ENCODE measurements at places on chromosomes 6 and 20.

DNA sequence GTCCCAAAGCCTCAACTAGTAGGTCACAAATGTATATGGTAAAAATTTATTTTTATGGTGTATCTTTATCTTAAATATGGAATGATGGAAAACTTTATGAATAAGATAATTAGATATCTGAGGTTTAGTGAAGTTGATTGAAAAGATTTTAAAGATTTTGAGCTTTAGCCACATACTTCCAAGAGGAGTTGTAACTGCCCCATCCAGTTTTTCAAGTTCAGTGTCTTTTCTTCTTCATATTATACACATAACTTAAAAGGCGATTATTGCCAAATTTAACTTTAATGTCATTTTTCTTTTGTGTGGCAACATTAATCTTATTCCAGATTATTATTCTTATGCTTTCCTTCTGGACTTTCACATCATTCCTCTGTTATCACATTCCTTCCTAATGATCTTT, 266.4 kb downstream of the TINAG start:
- no peak for DNase-seq

- no peak for DNase-seq
Observed at GRCh38 chr6:44533421-44533820, 145.9 kb downstream of the CDC5L start.

GRCh38 chr20:55090286-55090685, 614.9 kb downstream of the DOK5 start:
- no peak for DNase-seq

GRCh38 chr6:12952318-12952717, 235.8 kb downstream of the PHACTR1 start:
- DNase-seq = no peak

DNA sequence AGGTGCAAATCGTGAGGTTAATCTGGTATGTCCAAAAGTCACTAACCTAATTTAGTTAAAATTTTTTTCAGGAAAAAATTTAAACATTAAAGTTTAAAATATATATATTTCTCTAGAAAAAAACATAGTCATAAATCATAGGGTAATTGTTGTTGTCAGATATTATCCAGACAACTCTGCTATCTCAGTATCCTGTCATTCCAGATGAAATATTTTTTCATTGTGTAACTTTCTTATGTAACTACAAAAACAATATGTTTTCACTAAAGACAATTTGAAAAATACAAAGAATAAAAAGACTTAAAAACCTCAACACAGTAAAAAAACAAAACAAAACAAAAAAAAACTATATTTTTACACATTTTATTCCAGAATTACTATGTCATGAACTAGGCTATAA, 57.6 kb downstream of the TENT5A start:
- DNase-seq = no peak

GRCh38 chr20:46073443-46073842, 16.3 kb downstream of the NCOA5 start:
- no peak for DNase-seq

GRCh38 chr6:149440735-149441671, 40.9 kb downstream of the SUMO4 start:
- DNase-seq = no peak

GRCh38 chr20:45067558-45067957, 33.4 kb downstream of the KCNS1 start:
- DNase-seq = peak; percentile 14

DNA sequence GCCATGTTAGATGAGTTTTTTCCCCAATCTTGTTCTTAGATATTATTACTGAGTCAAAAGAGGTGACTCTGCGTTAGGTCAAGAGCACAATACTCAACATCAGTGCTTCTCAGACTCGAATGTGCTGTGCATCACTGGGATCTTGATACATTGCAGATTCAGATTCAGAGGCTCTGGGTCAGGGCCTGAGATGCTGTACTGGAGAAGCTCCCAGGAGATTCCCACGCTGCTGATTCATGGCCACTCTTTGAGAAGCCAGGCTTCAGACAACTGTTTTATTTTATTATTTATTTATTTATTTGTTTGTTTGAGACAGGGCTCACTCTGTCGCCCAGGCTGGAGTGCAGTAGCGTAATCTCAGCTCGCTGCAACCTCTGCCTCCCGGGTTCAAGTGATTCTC, 41.4 kb upstream of the ARID1B start:
- no peak for DNase-seq

DNA sequence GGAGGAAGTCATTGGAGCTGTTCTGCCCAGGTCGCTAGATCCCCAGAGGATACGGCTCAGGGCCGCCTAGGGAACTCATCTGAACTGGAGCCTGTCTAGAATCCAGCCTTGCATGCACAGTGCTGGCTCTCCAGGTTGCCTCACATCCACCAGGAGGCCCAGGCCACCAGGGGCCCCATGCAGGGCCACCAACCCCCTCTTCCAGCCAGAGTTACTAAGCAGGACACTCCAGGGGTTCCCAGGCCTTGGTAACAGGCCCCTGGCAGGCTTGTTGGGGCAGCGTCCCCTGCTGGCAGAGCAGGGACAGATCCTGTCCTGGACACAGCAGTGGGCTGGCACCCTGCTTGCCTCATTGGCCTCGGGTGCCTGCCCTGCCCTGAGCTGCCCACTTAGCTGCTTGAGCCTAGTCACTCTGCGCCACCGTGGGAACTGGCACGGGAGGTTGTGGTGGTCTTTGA, 35.3 kb downstream of the EFCAB8 start:
- peak; percentile 56 for DNase-seq

DNA sequence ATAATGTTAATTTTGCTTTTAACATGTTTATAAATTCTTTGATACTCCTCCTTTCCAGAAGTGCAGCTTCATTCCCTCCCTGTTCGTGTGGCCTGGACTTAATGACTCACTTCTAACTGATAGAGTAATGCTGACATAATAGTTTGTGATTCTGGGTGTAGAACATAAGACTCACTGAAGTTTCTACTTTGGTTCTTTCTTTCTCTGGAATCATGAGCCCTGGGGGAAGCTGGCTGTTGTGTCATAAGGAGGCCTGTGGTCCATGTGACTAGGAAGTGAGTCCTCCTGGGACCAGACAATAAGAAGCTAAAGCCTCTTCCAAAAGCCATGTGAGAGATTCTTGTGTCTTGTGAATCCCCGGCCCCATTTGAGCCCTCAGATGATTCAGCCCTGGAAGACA, 30.5 kb upstream of the HLA-G start:
- DNase-seq = no peak

DNA sequence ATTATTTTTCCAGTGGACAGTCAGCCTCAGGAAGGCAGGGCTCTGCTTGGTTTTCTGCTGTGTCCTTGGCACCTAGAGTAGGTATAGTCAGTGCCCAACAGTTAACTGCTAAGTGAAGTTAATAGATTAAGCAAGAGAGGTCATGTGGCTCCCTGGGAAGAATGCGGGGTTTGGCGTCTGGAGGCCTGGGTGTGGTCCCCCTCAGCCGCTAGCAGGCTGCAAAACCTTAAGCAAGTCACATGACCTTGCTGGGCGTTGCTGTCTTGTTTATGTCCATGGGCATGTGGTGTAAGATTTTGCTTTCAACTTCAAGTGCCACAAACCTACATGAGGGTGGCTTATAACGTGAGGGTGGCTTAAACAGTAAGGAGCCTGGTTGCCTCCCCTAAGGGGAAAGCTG, 75.5 kb upstream of the SCP2D1 start:
- no peak for DNase-seq

GRCh38 chr6:75551367-75551952, 50.2 kb upstream of the SENP6 start:
- DNase-seq = no peak

- no peak for DNase-seq
Observed at GRCh38 chr20:42576167-42576566, 613.5 kb downstream of the PTPRT start.

DNA sequence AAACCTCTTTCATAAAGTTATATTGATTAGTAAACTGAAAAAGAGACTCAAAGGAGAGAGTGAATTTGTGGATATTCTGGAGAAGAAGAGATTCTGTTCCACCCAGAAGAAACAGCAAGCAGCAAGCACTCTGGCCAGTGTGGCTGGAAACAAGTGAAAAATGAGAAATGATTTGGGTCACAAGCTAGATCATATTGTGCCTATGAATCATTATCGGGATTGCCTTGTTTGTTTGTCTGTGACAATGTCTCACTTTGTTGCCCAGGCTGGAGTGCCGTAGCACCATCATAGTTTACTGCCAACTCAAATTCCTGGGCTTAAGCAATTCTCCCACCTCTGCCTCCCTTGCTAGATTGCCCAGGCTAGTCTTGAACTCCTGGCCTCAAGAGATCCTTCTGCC, 106.5 kb upstream of the LOC128125822 start:
- DNase-seq = no peak

DNA sequence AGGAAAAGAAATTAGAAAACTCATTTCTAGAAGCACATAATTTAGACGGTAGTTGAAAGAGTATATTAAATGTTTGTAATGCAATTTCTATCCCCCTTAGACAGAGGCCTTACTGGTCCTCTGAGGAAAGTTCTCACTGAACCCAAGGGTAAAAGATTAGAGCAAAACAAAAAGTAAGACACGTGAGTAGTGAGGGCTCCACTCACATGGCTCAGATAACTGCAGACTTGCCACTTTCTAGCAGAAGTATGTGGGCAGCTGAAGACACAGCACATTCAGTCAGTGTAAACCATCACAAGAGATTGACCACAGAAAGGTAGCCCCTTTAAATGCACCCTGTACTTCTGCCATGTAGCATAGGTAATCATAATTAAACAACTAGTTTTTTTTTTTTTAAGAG, 193.8 kb downstream of the BTBD9 start:
- DNase-seq = no peak

- peak; percentile 19 for DNase-seq
Observed at GRCh38 chr6:82396964-82397751, 33.5 kb downstream of the TPBG start.

DNA sequence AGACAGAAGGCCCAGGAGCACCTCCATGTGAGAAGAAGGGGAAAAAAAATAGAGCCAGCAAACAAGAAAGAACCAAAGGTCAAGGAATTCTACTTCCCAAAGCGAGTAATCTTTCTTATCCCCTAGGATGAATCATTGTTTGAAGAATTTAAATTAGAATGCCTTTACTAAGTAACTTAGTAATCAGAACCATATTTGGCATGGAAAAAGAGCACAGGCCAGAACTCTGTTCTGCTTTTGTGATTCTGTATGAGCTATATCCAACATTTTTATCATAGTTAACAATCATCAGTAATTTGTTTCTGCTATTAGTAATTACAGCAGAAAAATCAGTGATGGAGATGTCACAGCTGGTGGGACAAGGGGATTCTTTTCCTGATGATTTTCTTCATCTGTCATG, 228.8 kb upstream of the FAM83B start:
- no peak for DNase-seq

DNA sequence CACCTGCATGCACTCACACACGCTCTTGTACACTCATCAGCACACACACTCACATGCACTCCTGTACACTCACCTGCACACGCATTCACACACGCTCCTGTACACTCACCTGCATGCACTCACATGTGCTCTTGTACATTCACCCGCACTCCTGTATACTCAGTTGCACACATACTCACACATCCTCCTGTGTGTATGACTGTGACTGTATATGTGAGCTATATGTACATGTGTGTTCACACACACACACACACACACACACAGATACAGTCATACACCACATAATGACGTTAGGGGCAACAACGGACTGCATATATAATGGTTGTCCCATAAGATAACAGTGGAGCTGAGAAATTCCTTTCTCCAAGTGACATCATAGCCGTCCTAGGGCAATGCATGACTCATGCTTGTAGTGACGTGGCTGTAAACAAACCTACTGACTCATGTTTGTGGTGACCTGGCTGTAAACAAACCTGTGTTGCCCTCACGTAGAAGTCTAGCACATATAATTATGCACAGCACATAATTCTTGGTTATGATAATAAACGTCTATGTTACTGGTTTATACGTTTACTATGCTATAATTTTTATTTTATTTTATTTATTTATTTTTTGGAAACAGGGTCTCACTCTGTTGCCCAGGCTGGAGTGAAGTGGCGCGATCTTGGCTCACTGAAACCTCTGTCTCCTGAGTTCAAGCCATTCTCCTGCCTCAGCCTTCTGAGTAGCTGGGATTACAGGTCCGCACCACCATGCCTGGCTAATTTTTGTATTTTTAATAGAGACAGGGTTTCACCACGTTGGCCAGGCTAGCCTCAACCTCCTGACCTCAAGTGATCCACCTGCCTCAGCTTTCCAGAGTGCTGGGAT, 22.8 kb upstream of the TAF4 start:
- peak; percentile 45 for DNase-seq

DNA sequence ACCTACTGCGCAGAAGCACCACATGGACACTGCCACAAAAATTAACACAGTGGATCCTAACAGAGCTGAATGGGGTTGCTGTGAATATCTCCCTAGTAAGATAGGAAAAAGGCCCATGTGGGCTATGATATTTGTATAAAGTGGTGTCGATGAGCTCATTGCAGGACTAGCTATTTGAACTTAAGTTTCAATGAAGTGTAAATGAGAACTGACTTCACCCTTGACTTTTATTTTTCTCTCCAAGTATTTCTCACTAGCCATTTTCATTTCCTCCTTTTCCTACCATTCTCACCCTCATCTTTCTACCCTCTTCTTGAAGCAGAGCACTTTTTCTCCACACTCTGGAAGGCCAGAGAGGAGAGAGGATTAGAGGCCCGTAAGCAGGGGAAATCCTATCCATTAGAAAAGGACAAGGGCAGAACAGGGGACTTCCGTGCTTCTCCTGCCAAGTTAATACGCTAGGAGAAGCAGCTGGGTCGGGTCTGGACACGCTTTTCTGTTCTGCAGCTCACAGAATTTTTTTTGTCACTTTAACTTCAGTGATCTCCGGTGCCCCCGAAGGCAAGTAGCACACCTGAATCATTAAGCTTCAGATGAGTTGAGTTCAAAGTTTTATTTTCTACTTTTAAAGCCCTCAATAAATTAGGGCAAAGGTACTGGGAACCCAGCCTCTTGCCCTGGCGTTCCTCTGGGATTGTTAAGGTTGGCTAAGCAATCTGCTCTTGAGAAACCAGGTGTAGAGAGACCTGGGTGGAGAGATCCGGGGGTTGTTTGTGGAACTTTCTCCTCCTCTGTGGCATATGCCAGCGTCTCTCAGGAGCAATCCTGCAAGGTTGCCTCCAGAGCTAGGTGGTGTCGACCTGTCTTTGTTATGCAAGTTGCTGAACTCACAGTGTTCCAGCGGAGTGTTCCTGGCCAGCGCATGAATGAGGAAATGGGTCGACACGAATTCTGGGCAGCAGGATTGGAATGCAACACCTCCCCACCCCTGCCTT, 56.2 kb upstream of the ARID1B start:
- DNase-seq = no peak

GRCh38 chr20:38110525-38111178, 54.4 kb downstream of the TGM2 start:
- DNase-seq = no peak

DNA sequence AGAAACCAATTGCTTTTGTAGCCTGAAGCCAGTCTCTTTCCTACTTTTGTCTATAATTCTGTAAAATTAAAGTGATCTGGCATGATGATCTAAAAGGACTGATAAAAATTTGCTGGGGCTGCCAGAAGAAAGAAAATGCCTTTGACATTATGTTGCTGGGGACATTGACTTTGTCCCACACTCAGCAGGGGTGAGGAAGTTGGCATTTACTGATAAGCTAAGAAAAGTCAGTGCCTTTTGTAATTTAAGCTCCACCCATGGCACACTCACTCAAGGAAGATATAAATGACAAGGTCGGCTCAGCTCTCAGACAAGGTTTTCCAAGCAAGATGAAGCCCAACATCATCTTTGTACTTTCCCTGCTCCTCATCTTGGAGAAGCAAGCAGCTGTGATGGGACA, at the start of gene SEMG1:
Gene SEMG1 (plus strand): TSS at position 309 of the 400 bp plus-strand sequence. CDS start 21 bp downstream, at position 330.
- peak; percentile 83 for DNase-seq

- DNase-seq = no peak
Observed at GRCh38 chr20:43022568-43022967, 167.1 kb downstream of the PTPRT start.
